Cardiac septum (tissue), 1 donor: ENCODE measurements at places on chromosomes 2 and 18. TPM values are rescaled to one million over a fixed set of nuclear protein-coding genes. Genes with fewer than 3 reads are reported as not detected.

DNA sequence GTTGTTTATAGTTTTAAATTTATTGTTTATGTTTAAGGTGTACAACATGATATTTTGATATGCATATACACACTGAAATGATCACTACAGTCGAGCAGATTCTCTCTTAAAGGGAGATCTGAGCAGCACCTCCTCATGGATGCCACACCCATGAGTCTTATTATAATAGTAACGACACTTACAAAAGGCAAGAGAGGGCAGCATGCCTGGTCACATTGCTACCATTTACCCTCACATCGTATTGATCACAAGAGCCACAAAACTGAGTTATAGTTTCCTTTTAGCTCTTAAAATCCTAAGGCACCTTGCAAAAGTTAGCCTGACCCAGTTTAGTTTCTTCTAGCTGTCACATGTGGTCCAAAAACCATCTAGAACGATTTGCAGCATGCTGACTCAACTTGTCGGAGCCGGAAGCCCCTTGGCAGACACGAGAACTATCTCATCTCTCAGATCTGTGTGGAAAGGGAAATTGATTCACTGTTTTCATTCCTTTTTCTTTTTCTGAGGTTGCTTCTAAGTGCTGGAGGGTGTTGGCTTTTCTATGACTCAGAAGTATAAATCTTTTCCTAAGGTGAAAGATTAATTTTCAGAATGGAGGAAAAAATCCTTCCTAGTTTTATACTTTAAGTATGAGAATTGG, 85.3 kb downstream of the CDC42EP3 start:
- DNase-seq, result peak; percentile 77

- no peak for DNase-seq
Measured at GRCh38 chr2:182715121-182715891, 751 bp upstream of the DNAJC10 start.

CCDC74B gene
- total RNA-seq, result 0.81 TPM

FIGN gene
- 16.4 TPM for total RNA-seq

- DNase-seq, result peak; percentile 81
Measured at GRCh38 chr18:58863539-58864145, 1.0 kb upstream of the ZNF532 start.

DNA sequence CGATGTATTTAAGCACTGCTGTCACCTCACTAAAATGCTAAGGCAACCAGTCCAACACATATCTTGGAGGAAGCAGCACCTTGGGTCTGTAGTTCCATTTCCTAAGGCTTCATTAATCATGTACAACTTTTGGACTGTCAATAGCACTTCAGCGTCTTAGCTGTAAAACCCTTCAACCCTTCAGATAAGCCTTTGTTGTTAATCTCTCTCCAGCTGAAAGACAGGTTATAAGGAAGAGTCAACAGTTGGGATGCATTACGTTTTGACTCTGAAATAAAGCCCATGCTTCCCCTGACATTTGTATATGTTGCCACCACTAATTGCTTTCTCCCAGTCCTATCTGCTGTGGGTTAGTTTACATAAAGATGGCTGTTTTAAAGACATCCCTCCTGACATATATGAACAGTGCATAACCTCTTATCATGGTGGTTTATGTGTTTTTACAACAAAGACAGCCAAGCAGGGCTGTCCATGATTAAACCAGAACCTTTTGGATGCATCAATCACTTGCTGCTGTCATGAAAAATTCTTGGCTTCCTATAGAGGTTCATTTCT, 81.5 kb downstream of the EPHA4 start:
- no peak for DNase-seq

- DNase-seq, result no peak
Measured at GRCh38 chr2:109331081-109331480, 202.1 kb downstream of the SH3RF3 start.

DNA sequence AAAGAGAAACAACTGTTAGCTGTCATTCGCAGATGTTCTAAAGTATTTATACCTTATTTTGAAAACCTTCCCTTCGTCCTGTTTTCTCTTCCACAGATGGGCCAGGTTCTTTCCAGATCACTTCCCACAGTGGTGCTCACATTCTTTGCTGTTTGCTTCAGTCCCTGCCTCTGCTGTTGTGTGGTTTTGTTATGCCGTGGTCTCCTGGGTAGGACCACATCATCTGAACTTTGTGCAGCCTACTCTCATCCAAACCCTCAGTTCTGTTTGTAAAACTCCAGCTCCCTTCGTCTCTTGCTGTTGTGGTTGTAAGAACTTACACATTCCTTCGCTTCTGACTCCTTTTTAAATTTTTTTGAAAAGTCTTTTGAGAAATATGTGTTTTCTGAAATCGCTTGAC, 38.1 kb downstream of the ZNF236 start:
- no peak for DNase-seq

RAMP1 gene
- total RNA-seq, result 253 TPM

DNA sequence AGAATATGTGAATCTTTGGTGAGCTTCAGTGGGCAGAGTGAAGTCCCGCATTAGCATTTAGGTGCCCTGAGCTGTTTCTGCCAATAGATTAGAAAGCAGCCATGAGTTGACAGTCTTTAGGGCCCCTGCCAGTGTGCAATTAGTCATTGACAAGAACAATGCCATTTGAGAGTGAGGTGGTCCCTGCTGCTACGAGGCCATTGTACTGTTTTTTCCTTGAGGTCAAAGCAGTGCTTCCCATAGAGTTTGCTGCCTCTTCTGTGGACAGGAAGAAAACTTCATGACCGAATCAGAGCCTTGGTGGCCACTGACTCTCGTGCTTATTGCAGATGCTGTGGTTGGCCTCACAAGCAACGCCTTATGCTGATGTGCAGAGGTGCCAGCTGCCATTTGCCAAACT, 102.7 kb downstream of the SH3BP4 start:
- no peak for DNase-seq

GRCh38 chr18:47893047-47893446, 37.4 kb downstream of the SMAD2 start:
- DNase-seq, result no peak

- DNase-seq, result no peak
Measured at GRCh38 chr18:78974115-78974761, 5.4 kb upstream of the SALL3 start.
